ENCODE measurements at places on chromosomes 2 and 18.
A peak's percentile ranks its signal among the peaks of the same experiment; 100 is the strongest.

- no peak for DNase-seq
Measured at GRCh38 chr2:190105554-190105953, 43.0 kb upstream of the MSTN start.

DNA sequence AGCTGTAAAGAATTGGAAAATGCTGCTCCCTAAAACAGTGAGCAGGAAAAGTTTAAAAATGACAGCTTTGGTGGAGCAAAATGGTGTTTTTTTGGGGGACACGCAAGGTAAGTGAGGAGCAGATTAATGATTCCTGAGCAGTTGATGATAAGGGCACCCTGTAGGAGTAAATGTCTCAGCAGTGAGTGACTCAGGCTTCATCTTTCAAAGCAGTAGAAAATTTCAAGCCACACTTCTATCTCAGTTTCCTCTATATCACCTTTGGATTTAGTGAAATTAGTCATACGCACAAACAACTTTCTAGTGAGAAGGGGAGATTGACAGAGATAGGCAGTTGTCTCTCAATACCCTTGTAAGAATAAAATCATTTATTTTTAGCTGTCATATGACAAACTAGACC, 709.0 kb upstream of the FAM98A start:
- no peak for DNase-seq

DNA sequence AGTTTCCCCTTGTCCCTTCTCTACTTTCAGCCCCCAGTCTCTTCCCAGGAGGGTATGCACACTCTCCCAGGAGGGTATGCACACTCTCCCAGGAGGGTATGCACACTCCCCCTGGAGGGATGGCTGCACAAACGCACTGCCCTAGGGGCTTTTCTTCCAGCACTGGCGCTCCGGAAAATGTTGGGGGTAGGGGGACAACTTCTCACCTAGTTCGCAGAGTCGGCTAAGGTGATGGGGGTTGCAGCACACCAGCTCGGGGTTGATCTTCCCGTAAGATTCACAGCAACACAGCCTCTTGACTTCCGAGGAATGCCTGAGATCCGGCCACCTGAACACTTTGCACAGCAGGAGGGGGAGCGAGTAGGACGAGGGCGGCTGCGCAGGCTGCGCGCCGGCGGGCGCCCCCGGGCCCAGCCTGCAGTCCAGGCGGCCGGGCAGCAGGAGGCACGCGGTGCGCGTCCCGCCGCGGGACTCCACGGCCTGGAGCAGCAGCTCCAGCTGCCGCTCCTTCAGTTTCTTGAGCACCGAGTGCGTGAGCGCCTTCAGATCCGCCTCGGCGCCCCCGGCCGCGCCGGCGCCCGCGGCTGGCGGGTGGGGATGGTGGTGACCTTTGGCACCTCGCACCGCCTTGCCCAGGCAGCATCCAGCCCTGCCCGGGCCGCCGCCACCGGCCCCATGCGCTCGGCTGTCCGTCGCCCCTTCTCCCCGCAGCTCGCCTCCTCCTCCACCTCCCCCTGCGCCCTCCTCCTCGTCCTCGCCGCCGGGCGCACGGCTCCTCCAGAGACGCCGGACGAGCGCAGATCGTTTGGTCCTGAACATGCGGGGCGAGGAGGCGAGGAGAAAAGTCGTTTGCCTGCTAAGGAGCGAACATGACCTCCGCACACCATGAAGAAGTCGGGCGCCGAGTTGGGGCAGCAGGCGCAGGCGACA, 894 bp downstream of the SMAD7 start:
- peak; percentile 44 for DNase-seq

DNA sequence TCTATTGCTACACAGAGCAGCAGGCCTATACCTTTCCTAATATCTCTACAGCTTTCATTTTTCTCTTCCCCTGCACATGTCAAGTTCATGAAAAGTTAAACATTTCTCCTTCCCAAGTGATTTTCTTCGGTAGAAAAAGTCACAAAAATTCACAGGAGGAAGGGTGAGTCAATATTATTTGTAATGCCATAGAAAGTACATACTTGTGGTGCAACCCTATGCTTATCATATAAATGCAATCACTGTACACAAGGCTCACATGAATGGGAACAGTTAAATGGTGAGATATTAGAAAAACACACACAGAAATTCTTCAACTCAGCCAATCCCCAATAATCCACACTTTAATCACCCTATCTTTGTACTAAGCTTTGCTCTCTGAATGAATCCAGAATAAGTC, 651.6 kb downstream of the LRRTM4 start:
- no peak for DNase-seq

- DNase-seq: no peak
Measured at GRCh38 chr2:147846412-147847081, 1.7 kb downstream of the ACVR2A start.

GRCh38 chr2:57376985-57377384, 669.6 kb upstream of the VRK2 start:
- DNase-seq: no peak

DNA sequence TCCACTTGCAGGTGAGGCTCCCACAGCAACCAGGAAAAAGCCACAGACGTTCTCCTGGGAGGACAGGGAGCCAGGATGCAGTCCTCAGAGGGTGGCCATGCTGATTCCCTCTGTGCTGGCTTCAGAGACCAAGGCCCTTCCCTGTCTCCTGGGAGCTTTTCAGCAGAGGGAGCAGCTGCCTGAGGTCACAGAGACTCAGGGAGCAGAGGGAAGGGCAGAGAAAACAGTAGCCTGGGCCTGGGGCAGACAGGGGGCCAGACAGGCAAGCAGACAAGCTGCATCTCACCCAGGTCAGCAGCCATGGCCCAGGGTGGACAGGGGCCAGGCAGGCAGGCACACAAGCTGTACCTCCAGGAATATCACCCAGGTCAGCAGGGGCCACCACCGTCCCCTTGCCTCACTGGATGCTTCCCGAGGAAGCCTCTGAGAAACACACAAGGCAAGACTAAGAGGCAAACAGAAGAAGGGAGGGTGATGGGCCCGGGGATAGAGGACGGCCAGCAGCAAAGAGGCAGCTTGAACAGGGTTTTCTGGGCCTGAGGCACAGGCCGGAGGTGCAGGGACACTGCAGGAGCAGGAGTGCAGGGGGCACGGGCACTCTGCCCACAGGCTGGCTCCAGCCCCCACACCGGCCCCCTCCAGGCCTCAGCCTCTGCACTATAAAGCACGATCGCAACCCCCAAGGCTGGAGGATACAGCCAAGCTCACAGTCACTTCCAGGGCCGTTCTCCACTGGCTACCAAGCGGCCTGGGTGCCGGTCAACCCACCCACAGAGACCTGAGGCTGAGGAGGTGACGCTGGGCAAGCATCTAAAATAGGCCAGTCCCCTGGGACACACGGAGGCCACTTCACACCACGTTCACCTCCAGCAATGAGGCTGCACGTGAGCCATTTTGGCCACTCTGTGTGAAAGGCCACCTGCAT, 6.1 kb downstream of the SLC66A2 start:
- no peak for DNase-seq

GRCh38 chr2:44430342-44430741, 68.6 kb downstream of the CAMKMT start:
- DNase-seq: no peak

DNA sequence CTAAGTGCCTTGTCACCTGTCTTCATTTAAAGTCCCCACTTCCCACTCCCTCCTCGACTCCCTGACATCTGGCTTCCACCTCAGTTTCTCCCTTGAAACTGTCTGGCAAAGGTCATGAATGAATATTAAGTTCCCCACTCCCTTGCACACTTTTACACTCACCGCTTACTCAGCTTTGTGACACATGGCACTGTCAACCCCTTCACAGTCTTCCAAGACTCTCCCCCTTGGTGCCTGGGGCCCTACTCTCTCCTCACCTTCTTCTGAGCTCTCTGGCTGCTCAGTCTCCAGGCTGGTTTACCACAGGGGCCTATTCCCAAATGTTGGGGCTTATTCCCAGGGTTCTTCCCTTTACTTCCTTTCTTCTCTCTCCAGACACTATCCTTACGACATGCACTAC, 17.9 kb upstream of the PTPN4 start:
- no peak for DNase-seq

GRCh38 chr2:57802243-57802642, 244.4 kb upstream of the VRK2 start:
- no peak for DNase-seq

DNA sequence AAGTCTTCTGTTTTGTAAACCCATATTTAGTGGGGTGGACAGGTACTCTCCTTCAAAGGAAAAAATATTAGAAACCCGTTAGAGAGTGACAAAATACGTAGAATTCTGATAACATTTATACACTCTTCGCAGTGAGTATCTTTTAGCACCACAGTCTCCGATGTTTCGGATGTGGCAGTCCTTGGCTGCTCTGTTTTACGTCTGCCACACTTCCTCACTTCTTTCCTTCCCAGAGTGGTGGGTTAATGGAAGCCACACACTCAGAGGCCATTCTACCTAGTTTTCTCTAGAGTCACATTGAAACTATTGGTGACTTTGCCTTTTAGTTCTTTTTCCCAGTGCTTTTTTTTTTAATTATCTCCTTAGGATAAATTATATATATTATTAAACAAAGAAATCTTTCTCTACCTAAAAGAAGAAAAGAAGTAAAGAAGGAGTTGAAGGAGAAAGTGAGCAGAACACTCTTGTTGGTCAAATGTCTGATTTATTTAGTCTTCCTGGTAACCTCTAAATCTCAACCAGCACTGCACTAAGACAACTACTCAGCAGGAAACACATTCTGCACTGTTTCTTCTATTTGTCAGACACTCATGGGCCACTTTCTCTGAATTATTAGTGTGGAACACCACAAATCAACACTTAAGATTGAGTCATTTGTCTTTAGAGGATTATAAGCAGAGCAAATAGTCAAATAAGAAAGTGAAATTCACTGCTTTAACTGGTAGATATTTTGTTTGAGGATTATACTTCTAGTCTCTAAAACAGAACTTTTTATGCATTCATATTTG, 451.3 kb upstream of the TMEFF2 start:
- DNase-seq: no peak

Measured in activated naive CD8-positive, alpha-beta T cell treated with anti-CD3 and anti-CD28 coated beads, Interleukin-2, amount 50 U/mL, for 24 hours (primary cell).